ENCODE measurements at places on chromosomes 2 and 18.

DNA sequence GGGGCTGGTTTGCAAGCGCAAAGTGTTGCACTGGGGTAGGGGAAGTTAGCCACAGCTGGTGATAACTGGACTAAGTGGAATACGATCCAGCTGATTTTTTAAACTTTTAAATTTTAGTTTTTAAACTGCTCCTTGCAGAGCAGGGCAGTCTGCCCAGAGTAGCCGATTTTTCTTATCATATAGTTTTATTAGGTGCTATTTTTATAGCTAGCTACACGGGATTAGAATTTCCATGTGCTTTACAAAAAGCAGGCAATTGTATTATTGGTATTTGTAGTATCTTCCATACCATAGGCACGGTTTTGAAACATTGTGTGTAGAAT lies 9.6 kb downstream of the CPLX4 start:
- no peak for DNase-seq

DNA sequence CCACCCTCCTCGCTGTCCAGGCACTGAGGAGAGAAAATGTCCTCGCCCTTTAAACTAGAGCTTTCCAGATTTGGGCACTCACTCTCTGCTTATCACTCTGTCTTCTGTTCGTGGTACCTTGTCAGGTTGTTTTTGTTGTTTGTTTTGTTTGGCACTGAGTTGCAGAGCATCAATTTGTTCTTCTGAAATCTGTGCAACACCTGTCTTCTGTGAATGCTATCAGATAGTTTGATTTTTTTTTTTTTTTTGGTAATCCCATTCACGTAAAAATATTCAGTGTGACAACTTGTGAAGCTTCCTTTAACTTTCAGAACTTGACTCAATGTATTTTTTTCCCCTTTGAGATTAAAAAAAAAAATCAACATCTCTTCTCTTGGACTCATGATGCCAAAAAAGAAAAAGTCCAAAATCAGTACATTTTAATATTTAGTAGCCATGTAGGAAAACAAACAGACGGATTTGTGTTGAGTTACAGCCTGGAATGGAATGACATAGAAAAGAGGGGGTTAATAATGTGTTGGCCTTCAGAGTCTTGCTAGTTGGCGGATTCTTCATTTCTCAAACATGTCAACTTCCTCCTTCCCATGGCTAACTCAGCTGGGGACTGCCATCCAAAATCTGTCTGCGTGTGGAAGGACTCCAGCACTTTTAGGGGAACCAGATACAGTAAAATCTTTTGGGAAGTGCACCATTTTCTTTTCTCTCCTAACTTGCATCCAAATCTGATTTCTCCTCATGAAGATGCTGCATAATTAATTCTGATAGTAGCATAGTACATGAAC lies 1.6 kb downstream of the TMEM178A start:
- no peak for DNase-seq

DNA sequence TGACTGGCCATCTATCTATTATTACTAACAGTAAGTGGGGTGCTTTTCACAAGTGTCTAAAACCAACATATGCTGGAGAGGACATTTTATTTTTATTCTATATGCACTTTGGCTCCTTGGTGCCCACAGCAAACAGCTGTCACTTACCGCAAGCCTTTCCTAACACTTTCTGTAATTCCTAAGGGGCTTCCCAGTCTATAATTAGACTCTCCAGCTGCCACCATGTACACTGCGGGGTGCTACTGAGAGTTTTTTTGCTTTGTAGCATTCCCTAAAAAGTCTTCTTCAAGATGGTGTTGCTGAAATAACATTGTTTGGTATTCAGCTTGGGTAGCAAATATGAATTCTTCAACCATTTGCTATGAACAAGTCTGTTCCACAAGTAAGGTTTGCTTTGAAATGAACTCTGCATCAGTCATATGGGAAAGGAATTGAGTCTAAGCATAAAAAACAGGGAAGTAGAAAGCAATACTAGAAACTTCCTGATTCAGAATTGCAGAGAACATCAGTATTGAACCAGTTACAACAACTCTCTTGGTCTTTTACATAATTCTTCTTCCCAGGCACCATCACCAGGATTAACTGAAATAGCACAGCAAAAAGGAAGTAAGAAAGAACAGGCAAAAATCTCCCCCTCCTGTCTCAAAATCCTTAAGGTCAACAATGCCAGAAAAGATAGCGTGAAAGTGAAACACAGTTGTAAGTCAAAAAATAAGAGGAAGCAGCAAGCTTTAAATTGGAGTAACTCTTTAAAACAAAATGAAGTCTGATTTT lies 28.6 kb downstream of the EPB41L3 start:
- peak; percentile 14 for DNase-seq

GRCh38 chr18:44246001-44246400 lies 434.7 kb upstream of the SETBP1 start:
- peak; percentile 1 for DNase-seq

GRCh38 chr18:31774962-31775361 lies 14.3 kb upstream of the SLC25A52 start:
- no peak for DNase-seq

DNA sequence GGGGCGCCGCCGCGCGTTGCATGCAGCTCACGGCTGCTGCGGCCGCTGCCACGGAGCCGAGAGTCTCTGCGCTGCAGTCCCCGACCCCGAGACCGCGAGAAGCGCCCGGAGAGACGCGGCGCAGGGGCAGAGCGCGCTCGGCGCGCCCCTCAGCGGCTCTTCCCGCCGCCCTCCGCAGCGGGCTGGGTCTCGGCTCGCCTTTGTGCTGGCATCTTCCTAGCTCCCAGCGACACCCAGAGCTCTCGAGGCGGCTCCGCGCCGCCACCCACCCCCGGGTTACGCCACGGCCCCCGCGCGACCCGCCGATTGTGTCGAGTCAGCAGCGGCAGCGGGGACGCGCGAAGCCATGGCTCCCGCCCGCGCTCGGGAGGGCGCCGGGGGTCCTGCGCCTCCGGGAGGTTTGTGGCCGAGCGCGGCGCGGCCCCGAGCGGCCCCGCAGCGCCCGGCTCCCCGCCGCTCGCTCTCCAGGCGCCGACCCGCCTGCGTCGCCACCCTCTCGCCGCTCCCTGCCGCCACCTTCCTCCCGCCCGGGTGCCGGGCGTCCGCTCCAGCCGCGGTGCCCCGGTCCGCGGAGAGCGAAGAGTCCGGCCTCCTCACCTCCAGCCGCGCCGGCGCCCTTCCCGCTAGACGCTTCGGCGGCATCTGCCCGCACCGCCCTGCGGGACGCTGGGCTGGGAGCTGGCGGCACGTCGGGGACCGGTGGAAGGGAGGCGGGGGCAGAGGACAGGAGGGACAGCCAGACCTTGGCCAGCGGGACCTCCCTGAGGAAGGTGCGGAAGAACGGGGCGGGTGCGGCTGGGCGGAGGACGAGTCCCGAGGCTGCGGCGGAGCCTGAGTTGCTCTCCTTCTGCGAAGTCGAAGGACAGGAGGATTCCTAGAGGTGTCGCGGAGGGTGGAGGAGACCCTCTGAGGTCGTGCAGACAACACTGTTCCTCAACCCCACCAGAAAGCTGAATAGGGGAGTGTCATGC lies 46.3 kb upstream of the CCDC150 start:
- DNase-seq: peak; percentile 15

DNA sequence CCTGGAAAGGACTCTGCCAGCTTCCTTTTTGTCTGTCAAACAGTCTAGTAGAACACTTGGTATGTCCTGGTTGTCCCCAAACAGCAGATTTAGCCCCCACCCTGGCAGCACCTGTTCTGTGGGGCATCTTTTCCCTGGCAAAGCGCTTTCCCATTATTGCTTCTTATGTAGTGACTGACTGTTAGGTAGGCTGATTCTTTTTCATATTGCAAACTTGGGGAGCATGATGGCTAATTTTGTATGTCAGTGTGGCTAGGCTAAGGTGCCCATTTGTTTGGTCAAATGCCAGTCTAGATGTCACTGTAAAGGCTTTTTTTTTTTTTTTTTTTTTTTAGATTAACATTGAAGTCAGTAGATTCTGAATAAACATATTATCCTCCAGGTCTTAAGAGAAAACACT lies 140.2 kb downstream of the MYCN start:
- DNase-seq: no peak

DNA sequence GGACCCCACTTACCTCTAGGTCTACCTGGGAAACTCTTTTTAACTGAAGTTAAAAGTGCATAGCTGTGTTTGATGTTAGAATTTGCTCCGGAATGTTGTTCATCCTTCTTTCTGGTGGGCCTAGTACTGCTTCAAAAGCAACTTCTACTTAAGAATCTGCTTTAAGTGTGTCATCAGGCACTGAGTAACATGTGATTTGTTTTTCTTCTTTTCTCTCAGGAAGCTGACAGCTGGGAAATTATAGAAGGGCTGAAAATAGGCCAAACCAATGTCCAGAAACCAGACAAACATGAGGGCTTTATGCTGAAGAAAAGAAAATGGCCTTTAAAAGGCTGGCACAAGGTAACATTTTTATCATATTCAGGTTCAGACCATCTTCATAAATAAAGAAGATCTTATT lies 122.9 kb downstream of the PRKRA start:
- DNase-seq: no peak

GRCh38 chr2:26068602-26069298 lies 34.9 kb downstream of the RAB10 start:
- peak; percentile 95 for DNase-seq

GRCh38 chr2:160457588-160457987 lies 36.0 kb downstream of the RBMS1 start:
- DNase-seq: no peak

- no peak for DNase-seq
Measured at GRCh38 chr18:36338403-36338933, 41.0 kb downstream of the FHOD3 start.

- peak; percentile 31 for DNase-seq
Measured at GRCh38 chr2:181138816-181139215, 158.4 kb downstream of the UBE2E3 start.

DNA sequence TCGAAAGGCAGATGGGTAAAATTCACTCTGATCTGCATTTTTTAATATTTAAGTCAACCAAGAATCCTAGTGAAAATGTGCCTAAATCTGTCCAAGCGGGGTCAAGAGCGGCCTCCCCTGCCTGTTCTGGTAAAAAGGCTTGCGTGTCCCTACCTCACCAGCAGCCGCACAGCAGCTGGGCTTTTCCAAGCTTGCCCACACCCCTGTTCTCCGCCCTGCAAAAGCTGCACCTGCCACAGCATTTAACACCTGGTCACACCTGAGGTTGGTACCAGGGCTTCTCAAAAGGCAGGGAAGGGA lies 25.8 kb upstream of the TMEM182 start:
- DNase-seq: no peak

- DNase-seq: no peak
Measured at GRCh38 chr2:288758-289361, 969 bp upstream of the ALKAL2 start.

DNA sequence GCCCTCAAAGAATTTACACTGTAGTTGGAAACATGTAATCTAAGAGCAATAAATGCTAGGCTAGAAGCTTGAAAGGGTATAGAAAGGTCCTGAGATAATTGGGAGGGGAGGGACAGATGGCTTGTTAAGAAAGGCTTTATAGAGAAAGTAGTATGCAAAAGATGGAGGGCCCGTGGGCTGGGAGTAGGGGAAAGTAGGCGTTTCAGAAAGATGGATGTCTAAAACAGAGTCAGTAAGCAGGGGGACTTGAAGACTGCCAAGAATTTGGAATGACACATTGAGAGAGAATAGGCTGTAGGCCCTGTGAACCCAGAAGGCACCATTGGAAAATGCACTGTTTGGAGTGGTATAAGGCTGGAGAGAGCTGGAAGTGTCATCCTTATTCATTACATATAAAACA lies 822 bp downstream of the PSMG2 start:
- DNase-seq: peak; percentile 24

- DNase-seq: no peak
Measured at GRCh38 chr2:43450617-43451016, 145.2 kb downstream of the THADA start.

DNA sequence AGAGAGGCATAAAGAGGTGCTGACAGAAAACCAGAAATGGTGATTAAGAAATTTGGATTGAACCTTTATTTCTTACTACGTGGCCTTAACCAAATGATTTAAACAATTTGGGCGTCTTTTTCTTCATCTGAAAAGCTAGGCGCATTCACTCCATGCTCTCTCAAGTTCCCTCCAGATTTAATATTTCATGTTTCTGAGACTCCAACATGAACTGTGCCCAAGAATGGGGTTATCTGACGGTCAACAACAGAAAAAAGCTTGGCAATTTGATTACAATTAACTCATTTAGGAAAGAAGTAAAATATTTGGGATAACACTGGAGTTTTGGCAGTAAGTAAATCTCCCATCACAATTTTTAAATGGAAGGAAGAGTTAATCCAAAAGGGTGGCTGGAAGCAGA lies 345.4 kb downstream of the ARHGAP15 start:
- no peak for DNase-seq

DNA sequence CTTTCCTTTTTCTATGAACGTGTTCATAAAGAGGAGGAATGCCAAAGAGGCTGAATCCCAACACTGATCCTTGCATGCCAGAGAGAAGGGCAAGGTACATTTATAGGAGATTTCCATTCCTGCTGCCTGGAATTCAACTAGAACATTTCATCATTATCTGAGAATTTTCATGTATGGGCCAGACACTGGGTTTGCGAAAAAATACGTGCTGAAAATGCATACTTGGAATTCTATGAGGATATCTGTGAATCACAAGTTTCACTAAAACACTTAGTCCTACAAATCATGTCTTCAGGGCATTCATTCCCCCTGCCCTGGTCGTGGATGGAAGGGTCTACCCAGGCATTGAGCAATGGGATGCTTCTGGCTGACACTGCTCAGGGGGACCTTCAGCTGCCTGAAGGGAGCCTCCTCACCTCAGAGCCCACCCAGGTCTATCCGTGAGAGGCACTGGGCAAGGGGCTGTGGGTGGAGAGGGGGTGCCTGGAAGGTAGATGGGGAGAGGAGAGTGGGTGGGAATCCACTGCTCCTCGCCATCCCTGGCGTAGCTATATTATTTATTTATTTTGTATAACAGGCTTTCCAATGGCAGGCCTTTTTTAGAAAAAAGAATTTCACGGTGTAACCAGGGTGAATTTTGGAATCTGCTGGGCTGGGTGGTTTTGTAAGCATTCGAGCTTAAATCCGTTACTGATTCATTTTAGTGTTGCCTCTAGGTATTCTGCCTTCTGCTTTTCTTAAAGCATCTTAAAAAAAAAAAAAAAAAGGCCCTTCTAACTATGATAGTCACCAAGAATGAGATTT lies 560.6 kb upstream of the ID2 start:
- DNase-seq: no peak

- DNase-seq: no peak
Measured at GRCh38 chr2:173661586-173661985, 303.6 kb downstream of the SP3 start.

DNA sequence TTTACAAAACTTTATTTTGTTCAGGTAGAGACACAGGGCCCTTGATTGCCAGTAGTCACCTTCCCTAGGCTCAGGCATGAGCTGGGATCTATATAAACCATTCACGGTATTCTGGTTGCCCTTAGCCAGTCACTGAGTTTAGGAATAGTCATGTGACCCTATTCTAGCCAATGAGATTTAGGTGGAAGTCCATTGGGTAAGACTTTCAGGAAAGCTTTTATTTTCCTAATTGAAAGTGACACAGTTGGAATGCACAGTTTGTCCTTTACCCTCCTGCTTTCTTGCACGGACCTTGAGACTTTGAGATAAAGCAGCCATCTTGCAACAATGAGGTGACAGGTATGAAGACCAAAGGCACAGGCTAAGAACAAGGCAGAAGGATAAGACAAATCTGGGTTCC lies 21.5 kb downstream of the SLC4A5 start:
- no peak for DNase-seq

GRCh38 chr2:30323499-30323898 lies 92.2 kb downstream of the LBH start:
- DNase-seq: no peak

Data from NB4 (cell line).